ENCODE measurements at places on chromosomes 5 and 9. TPM values are rescaled to one million over a fixed set of nuclear protein-coding genes. Genes with fewer than 3 reads are reported as not detected.

CATSPER3 gene
- total RNA-seq, result 0.09 TPM

CLIC3 gene
- total RNA-seq, result 4.3 TPM

GCNT1 gene
- total RNA-seq, result 46.9 TPM

NUTM2G gene
- not detected for total RNA-seq

FOXD4L5 gene
- under 0.01 TPM for total RNA-seq

DNA sequence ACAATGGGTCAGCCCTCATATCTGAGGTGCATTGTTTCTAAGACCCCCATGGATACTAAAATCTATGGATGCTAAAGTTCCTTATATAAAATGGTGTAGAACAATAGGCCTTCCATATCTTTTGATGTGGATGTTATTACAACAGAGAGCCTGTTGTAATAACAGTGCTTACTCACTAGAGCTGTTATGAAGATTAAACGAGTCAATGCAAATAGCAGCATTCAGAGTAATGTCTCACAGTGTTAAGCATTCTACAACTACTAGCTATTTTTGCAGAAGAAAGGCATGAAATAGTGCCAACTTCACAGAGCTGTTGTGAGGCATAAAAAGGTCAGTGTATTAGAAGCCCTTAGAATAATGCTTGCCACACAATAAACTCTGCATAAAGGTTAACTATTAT lies 13.0 kb downstream of the CHSY3 start:
- DNase-seq, result peak; percentile 40

OR13C2 gene
- not detected for total RNA-seq

DNA sequence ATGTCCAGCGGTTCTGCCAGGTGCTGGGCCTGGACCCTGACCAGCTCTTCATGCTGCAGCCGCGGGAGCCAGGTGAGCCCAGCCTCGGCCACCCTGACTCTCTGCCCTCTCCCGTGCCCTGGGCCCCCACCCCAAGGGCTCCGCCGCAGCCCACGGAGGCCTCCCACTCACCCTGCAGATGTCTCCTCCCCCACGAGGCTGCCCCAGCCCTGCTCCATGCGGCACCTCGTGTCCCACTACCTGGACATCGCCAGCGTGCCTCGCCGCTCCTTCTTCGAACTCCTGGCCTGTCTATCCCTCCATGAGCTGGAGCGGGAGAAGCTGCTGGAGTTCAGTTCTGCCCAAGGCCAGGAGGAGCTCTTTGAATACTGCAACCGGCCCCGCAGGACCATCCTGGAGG lies 7.4 kb downstream of the RNF208 start:
- no peak for DNase-seq

DNA sequence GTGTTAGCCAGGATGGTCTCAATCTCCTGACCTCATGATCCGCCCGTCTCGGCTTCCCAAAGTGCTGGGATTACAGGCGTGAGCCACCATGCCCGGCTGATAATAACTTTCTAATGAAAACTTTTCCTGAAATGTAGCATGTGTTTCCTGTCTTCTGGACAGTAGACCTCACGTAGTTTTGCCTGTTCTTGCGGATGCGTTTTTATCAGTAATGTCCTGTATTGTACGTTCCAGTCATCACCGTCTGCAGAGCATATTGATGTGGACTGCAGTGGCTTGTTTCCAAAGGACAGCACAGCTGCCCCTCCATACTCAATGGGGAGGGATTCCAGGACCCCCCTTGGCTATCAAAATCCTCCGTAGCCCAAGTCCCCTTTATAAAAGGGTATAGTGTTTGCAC lies 12.8 kb downstream of the EXOC3 start:
- no peak for DNase-seq

DNA sequence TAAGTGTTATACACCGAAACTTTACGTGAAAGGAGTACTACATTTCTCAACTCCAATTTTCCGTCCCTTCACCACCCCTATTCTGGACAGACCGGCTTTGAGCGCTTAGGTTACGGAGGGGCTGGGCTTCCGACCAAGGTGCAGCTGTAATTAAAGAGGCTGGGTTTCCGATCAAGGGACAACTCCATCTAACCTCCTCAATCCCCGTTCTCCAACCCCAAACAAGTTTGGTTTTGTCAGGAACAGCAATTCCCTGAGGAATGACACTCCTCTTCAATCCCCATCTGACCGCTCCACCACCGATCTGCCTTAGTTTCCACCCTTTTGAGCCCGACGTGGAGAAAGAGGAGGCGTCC lies 577 bp downstream of the TUT7 start:
- DNase-seq, result peak; percentile 45

DNA sequence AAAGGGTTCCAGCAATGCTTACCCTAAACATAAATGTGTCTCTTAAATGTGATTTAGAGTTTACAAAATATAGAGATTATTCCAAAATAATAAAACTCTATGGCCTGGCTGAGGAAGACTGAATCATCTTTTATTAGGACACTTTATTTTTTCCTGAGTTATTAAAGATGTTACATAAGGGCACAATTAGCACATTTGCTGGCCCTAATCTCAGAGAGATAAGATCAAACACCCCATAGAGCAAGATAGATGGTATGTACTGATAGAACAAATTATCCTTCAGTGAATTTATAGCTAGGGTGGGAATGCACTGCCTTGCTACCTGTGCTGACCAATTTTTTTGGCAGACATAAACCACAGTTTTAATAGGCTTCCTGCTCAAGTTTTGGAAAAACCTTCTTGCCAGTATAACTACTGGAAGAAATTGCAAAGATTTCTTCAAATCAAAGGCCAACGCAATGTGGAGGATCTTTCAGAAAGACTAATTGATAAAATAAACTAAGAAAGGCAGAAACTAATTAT lies 367.1 kb upstream of the MPDZ start:
- no peak for DNase-seq

DNA sequence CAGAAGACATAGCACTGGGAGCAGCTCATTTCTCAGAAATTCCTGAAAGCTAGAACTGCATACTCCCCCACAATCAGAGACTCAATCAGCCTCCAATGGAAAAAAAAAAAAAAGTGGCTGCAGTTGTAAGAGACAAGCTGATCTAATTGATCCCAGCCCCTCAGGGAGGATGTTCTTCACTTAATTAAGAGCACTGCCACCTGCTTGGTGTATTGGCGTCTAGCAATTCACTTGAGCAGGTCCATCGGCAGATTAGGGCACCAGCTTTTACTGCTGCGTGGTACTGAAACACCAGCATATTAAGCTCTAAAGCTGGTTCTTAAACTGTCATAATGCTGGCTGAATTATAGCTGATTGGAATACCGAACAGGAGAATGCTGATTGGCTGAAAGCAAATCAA lies 1890.1 kb upstream of the WWC1 start:
- DNase-seq, result no peak

DNA sequence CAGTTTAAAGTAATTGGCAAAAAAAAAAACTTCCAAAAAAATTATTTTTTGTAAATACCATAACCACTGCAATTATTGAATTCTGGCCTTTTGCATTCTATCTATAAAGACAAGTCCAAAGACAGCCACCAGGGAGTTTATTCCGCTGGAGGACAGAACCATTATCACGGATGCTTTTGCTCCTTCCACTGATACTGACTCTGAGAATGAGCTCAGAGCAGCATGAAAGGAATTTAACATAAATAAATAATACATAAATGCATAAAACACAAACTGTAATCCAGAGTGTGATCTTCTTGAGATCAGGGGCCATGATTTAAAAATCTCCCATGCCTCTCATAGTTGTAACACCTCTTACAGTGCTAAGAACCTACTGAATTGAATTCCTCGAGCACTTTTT lies 264.8 kb downstream of the ARRDC3 start:
- no peak for DNase-seq

DNA sequence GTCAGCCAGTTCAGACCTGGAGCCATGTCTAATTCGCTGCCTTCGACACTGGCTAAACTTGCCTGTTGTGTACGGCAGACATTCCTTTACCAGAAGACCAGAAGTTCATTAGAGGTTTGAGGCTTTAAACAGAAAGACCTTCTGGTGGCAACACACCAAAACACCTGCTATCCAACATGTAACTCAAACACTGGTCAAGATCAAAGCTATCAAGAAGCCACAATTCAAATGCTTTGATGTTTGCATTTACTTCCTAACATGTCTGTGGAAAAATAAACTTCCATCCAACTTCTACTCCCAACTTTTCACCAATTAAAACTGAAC lies 91.0 kb upstream of the RETREG1 start:
- DNase-seq, result no peak

DNA sequence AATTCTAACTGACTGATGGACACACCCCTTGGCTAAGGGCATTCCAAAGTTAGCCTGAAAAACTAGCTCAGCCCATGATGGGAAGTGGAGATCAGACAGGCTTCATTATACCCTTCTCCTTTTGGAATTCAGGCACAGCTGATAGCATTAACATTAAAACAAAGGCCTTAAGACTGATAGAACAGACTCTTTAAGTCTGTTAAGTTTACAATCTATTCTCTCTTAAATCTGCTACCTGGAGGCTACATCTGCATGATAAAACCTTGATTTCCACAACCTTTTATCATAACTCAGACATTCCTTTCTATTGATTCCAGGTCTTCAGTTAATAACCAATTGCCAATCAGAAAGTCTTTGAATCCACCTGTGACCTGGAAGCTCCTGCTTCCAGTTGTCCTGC lies 281.4 kb downstream of the TUSC1 start:
- no peak for DNase-seq

HEMGN gene
- not detected for total RNA-seq

DNA sequence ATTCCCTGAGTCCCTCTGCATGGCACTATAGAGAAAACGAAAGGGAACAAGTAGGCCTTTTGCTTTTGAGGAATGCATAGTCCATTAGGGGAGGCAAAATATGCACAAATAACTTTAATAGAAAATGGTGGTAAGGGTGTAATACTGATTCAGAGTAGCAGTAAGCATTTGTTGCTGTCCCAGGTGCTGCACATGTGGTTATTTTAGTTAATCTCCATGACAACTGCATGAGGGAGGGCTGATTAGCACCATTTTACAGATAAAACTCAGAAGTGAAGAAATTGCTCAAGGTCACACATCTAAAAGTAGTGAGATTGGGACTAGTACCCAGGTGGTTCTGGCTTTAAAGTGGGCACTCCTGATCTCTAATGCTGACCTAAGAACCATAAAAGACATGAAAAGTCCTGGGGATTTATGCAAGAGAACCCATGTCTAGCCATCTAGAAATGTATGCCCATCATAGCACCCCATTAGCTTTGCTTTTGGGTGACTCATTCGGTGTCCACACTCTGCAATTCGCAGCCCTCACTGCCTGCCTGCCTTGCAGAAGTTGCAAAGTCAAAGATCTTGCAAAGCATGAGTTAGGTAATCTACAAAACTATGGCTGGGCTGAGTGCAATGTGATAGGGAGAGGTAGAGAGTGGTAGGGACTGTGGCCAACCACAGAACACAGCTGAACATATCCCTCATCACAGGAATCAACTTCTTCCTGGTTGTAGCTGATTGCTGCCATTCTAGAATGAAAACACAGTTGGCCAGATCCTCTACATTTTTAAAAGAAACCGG lies 195.2 kb downstream of the PTTG1 start:
- DNase-seq, result no peak

- DNase-seq, result no peak
Observed at GRCh38 chr5:81631124-81631523, 119.8 kb downstream of the SSBP2 start.

PRLR gene
- total RNA-seq, result 1.6 TPM

GRCh38 chr9:69276775-69277174 lies 48.2 kb upstream of the ENTREP1 start:
- DNase-seq, result no peak

FAM120A gene
- 116 TPM for total RNA-seq

GRCh38 chr9:278651-279050 lies 64.0 kb downstream of the DOCK8 start:
- no peak for DNase-seq

DNA sequence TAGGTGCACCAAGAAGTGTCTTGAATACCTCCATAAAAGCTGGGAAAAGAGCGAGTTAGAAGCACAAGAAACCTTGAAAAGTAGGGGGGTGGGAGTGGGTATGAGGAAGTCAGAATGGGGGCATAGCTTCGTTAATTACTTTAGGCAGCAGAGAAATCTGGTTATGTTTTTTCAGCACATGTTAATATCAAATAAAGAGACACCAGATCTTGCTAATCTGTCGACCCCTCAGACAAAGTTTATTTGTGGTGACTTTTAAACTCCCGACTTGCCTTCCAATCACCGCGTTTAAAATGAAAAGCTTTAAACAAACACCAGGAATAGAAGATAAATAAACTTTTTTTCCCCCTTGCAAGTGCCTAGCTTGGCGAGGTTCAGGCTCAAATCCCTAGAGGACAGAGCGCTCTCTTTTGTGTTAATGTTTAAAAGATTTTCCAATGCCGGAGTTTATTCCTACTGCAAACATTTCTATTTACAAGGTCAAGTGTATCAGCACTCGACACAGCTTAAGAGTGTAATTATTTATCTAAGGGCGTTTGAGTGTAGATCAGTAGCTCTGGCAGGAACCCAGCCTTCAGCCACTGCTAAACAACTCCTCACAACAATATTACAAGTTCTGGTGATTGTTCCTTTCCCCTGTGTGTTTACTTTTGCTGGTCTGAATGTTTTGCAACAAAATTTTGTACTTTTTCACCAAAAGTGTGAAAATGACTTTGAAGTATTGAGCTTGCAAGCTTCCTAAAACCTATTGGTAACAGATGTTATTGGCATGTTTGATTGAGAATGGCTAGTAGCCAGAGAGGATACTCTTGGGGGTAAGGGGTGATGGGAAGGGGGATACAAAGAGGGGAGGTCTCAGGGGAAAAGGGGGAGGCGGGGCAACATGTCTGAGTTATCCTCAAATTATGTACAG lies 3.8 kb downstream of the GAS1 start:
- peak; percentile 71 for DNase-seq

DNA sequence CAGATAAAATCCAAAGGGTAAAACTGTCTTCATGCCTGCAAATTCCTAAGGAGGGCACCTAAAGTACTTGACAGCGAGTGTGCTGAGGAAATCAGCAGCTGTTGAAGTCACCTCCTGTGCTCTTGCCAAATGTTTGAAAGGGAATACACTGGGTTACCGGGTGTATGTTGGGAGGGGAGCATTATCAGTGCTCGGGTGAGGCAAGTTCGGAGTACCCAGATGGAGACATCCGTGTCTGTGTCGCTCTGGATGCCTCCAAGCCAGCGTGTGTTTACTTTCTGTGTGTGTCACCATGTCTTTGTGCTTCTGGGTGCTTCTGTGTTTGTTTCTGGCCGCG lies 727 bp upstream of the ADRB2 start:
- peak; percentile 28 for DNase-seq

- no peak for DNase-seq
Observed at GRCh38 chr9:115988701-115989100, 164.9 kb upstream of the PAPPA start.

C7 gene
- total RNA-seq, result 2.4 TPM

GPR151 gene
- total RNA-seq, result not detected

RASA1 gene
- 31.0 TPM for total RNA-seq

DNA sequence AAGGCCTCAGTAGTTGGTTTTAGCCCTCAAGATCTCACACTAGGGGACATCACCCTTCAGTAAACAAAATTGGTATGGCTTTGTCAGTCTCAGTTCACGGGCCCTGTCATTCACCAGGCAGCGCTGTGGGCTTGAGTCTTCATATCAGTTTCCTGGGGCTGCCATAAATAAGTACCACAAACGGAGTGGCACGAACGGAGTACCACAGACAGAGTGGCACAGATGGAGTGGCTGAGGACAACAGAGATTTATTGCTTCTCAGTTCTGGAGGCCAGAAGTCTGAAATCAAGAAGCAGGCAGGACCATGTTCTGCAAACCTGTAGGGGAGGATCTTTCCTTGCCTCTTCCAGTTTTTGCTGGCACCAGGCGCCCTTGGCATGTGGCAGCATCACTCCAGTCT lies 37.5 kb downstream of the DYNC2I2 start:
- no peak for DNase-seq

Measured in fibroblast of the aortic adventitia (primary cell).